ENCODE measurements at places on chromosomes 16 and 17. TPM values are rescaled to one million over a fixed set of nuclear protein-coding genes. Genes with fewer than 3 reads are reported as not detected.

DNA sequence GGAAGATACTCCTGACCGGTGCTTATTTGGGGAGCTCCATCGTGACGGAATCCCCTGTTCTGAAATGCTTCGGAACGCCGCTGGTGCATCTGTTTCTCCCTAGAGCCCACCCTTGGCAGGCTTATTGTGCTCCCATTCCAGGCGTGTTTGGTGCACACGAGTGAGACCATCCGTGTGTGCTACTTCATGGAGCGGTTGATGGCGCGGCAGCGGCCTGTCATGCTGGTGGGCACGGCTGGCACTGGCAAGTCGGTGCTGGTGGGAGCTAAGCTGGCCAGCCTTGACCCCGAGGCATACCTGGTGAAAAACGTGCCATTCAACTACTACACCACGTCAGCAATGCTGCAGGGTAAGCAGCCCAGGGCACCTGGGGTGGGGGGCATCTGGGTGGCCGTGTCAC, 170.7 kb downstream of the DNAH9 start:
- H3K4me3 ChIP-seq = no peak overlapping the region
- no peaks in the 10 kb centered on the region for H3K27me3 ChIP-seq
- H3K27ac ChIP-seq = no peak overlapping the region
- no peaks in the 10 kb centered on the region for H3K4me1 ChIP-seq
- peak; percentile 85 for DNase-seq

DNA sequence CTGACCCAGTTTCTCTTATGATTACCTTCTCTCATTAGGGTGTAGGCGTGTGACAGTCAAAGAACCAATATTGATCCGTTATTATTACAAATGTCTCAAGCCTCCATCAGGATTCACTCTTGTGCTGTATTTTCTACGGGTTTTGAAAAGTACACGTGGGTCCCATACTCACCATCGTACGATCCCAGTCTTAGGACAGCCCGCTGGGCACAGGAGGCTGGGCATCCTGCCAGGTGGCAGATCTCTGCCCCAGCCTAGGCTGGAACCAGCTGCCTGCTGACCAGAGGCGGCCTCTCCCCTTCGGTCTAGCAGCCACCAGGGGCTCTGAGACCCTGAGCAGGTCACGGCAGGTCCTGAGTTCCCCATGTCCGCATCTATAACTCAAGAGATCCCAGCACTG, 2.0 kb upstream of the METRNL start:
- H3K36me3 ChIP-seq = no peaks in the 10 kb centered on the region
- no peak for DNase-seq
- peaks cover 7% of the 10 kb centered on the region for H3K27me3 ChIP-seq
- H3K4me1 ChIP-seq = peaks cover 21% of the 10 kb centered on the region
- no peak overlapping the region for H3K4me3 ChIP-seq
- no peak overlapping the region for H3K27ac ChIP-seq

- H3K4me3 ChIP-seq = no peak overlapping the region
- DNase-seq = no peak
- H3K27me3 ChIP-seq = no peaks in the 10 kb centered on the region
- H3K27ac ChIP-seq = no peak overlapping the region
- no peaks in the 10 kb centered on the region for H3K36me3 ChIP-seq
These were observed 84.9 kb upstream of the CDC42EP4 start for GRCh38 chr17:73396431-73397277.

GRCh38 chr17:44272321-44272951, 4.5 kb upstream of the SLC4A1 start:
- no peak for DNase-seq
- H3K36me3 ChIP-seq = no peaks in the 10 kb centered on the region
- H3K4me1 ChIP-seq = peaks cover 15% of the 10 kb centered on the region
- H3K27ac ChIP-seq = no peak overlapping the region
- no peak overlapping the region for H3K4me3 ChIP-seq

- peaks cover 15% of the 10 kb centered on the region for H3K4me1 ChIP-seq
- no peak overlapping the region for H3K27ac ChIP-seq
- no peak for DNase-seq
- no peaks in the 10 kb centered on the region for H3K27me3 ChIP-seq
These were observed 39.8 kb upstream of the AKAP1 start for GRCh38 chr17:57044976-57045867.

The CCL1 gene
- total RNA-seq = not detected

GRCh38 chr17:64470625-64471024, 21.7 kb downstream of the MILR1 start:
- no peaks in the 10 kb centered on the region for H3K36me3 ChIP-seq
- DNase-seq = no peak

The ARL4D gene
- total RNA-seq = 18.6 TPM

All from esophagus muscularis mucosa (tissue), 4 donors.